ENCODE measurements at places on chromosomes 13 and 19.

GRCh38 chr19:44050740-44051649 lies 841 bp upstream of the ZNF223 start:
- DNase-seq = no peak

DNA sequence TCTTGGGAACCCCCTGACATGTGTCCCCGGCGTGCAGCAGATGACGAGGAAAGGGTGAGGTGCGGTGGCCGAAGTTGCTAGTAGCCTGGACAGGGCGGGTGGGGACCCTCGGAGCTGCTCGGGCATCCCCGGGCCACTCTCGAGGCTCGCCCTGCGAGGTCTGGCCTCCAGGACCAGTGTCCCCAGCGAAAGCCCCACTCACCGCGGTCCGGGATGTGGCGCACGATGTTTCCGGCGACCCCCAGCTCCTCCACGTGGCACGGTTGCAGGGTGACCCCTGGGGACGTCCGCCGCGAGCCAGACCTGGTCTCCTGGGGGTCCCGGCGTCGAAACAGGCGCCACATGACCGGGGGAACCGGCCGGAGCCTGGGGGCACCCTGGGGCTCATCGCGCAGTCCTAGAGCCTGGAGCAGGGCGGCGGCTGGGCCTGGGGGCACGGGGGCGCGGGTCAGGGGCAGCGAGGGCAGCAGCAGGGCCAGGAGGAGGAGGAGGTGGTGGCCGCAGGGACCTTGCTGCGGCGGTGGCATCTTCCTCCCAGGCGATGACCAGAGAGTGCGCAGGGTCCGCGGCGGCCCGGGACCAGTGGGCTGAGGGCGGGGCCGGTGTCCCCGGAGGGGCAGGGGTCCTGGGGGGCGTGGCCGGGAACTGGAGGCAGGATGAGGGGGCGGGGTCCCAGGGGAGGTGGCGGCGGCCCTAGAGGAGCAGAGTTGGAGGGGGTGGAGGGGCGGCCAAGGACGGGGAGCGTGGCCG lies 26.0 kb downstream of the CERS1 start:
- no peak for DNase-seq

DNA sequence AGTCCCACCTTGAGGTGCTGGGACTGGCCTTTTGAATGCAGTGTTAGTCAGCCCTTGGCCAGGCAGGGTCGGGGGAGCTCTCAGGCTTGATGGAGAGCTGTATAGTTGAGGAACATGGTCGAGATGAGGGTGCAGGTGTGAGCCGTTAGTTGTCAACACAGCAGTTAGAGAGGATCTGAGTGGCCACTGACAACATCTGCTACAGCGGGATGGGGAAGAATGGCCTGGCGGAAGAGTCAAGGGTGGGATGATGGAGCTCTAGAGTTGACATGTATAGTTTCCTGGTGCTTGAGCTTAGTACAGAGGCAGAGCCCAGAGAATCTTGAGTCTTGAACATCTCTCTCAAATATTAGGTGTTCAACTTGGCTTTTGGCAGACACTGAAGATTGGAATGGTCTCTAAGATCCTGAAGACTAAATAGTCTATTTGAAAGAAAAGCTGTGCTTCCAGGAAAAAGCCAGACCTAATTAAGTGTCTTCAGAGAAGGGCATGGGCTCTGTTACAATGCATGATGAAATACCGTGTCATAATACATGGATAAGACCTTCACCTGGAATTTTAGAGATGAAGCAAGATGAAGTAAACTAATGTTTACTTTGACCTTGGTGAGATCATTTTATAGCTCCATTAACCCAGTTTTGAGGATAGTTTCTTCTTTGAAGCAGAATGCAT lies 9.7 kb downstream of the PCCA start:
- DNase-seq = no peak

DNA sequence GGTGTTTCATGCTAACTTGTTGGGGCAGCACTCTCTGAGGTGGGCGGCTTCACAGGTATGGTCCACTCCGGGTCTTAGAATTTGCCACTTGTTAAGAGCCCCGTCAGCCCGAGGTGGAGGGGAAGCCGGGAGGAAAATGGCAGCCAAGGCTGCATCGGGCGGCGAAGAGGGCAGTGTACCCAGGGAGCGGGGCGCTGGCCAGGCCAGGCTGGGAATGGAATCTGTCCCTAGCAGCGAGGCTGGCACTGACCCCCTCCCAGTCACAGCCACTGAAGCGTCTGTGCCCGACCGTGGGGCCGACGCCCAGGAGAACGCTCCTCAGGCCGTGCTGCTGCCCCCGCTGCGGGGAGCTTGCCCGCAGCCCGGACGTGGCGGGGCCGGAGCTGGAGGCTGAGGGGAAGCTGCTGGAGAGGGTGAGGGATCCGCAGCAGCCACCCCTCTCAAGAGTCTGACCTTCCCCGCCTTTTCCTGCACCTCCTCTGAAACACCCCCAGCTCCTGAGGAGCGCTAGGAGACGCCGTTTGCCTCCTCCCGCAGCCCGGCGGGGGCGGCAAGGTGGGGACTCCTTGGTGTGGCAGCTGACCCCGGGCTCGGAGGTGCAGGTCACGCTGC lies 313.8 kb upstream of the SPRY2 start:
- DNase-seq = no peak

DNA sequence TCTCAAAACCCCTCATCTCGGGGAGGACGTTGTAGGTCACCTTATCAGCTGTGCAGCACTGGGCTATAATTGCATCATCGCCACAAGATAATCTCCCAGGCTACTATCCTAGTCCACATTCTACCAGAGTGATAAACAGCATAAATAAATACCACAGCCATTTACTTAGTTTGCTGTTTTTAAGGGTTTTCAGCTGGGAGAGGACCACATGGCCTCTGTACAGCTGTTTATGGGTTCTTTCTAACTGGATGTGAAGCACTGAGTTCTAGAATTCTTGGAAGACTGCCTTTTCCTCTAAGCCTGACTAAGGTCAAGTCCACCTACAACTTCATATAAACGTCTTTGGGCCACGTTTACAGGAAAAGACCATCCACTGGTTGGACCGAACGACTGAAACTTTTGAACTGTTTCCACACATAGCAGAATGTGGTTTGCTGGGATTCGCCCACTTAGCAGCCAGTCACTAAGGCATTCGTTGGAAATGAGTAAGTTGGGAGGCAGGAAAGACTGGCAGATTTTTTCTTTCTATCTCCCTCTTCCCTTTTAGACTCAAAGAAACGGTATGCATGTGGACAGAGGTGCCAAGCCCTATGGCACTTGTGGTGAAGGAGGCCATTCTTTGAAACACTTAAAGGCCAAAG lies 752.5 kb upstream of the SGCG start:
- peak; percentile 58 for DNase-seq
